Activated CD4-positive, alpha-beta T cell treated with anti-CD3 and anti-CD28 coated beads, Interleukin-10, Interleukin-2, amounts not matched to agents 100 ng/mL and 50 ng/mL, durations not matched to agents 16 hours and 8 hours (primary cell): ENCODE measurements at places on chromosomes 16 and 17.

DNA sequence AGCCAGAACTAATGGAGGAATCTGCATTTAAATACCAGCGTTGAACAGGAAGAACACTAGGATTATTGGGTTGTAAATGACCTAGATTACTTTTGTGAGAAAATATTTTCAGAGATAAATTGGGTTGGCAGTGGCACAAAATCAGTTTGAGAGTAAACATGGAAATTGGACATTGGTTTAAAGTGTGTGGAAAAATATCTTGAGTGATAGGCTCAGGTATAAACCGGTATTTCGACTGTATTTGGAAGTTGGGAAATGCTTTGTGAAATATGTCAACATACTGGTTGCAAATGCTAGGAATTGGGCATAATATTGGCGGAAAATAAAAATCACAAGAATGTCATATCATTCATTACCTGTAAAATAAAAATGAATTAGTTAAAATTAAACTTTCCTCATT, 15.1 kb downstream of the PRKAR1A start:
- no peak for DNase-seq

DNA sequence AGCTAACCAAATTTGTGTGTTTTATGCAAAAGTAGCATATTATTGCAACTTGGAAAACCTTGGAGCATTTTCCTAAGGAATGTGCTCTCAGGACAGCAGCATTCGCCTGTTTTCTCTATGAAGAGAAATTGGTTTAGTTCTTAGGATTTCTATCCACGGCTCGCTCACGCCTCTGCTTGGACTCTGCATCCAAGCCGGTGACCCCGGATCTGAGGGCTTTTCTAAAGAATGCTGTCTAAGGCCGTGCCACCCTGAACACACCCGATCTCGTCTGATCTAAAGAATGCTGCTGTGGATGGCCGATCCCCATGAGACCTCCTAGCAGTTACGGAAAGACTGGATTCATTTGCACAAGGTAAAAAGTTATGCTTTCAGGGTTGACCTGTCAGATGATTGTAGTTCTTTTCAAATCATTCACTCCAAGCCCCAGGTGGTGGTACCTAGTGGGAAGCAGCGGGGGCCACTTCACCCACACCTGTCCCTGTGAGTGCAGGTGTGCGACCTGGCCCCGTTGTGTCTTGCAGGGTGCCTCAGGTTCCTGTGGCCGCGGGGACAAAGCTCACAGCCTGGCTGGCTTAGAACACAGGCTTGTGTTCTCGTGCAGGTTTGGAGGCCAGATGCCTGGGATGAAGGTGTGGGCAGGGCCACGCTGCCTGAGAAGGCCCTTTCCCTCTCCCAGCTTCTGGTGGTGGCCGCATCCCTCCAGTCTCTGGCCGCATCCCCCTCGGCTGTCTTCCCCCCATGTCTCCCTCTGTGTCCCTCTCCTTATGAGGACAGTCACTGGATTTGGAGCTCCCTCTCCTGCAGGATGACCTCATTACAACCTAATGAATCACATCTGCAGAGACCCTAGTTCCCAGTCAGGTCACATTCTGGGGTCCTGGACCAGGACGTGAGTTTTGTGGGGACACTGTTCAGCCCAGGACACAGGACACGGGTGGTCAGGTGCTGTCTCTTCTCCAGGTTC, 71.1 kb downstream of the BANP start:
- DNase-seq, result no peak

DNA sequence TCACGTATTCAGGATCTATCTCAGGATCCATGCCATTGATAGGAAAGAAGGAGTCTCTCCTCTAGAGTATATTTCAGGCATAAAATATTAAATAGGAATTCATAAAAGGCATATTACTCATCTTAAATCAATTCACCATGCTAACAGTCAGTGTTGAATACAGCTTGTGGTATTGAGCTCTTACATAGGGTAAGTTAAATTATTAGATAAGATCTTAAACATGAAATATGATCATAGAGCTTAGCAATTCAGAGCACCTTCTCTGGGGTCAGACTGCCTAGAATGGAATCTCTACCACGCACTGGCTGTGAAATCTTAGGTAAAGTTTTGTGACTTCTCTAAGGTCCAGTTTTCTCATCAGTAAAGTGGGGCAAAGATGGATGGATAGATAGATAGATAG, 20.7 kb downstream of the MARCHF10 start:
- no peak for DNase-seq

GRCh38 chr16:2739625-2740430, 12.6 kb upstream of the SRRM2 start:
- no peak for DNase-seq

GRCh38 chr17:64117981-64118979, 11.7 kb downstream of the ERN1 start:
- DNase-seq, result no peak
